Stimulated activated naive B cell treated with anti-CD40 and anti-IgM and Interleukin-4, amounts not matched to agents 10 μg/mL and 1 μg/mL and 100 μg/mL, for 72 hours (primary cell): ENCODE measurements at places on chromosomes 7 and 10.

- DNase-seq: no peak
Measured at GRCh38 chr10:106216085-106216484, 948.4 kb downstream of the SORCS1 start.

- DNase-seq: no peak
Measured at GRCh38 chr10:99004738-99005137, 230.9 kb downstream of the HPSE2 start.

DNA sequence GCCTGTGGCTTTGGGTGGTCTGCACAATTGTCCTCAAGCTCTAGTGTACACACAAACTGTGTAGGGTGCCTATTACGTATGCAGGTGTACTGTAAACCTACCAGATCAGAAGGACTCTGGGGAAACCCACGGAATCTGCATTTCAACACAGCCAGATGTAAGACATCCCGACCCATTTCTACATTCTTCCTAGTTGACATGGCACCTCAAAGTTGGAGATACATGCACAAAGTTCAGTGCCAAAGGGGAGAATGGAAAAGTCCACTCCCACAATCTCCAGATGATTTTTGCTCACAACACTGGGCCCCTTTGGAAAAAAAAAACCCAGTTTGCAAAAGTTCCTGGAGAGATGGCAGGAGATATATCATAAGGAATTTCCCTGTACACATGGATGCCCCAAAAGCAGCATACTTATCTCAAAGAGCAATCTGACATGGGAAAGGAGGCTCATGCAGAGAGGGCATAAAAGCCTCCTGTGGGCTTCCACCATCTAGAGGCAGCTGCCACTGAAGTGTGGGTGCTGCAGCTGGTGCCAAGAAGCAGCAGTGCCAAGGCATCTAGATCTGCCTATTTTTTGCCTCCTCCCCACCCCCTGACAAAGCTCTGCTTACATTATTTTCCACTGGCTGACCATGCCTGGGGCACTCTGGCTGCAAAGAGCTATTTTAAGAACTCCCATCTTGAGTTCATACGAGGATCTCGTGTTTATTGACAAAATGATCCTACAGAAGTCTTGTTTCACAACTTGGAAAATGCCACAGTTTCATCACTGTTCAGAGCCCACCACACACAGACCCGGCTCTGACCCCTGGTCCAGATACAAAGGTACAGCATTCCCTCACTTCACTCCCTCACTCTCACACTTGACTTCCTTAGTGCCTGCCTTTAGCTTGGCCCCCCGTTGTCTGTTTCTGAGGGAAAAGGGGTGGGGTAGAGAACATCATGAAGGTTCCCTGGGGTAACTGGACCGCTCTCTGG, 12.9 kb downstream of the TECTB start:
- no peak for DNase-seq

- no peak for DNase-seq
Measured at GRCh38 chr7:1704811-1705738, 35.0 kb downstream of the ELFN1 start.

DNA sequence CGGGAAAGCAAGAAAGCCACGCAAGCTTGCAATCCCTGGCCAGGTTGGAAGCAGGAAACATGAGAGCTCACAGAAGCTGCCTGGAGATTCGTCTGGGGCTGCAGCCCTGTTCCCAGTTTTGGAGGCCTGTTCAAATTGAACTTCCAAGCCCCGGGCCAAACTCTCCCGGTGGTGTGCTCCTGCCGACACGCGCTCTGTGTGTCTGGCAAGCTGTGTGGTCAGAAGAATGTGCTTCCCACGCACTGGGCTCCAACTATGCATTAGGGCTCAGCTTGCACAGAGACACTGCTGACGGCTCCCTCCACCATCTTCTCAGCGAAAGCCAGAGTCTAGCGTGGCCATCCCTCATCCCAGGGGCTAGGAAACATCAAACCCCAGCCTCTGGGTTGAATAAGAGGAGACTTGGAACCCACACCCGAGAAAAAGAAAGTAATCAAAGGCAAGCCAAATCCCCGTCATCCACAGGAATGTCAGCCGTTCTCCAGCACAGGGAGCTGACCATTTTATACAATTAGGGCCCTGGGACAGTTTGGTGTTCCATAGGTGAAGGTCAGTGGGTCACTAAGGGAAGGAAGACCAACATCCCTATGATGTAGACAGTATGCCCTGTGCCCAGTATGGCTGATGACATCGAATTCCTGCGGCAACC, 107.2 kb downstream of the FGFR2 start:
- DNase-seq: no peak
